ENCODE measurements at places on chromosomes 12 and 14.

DNA sequence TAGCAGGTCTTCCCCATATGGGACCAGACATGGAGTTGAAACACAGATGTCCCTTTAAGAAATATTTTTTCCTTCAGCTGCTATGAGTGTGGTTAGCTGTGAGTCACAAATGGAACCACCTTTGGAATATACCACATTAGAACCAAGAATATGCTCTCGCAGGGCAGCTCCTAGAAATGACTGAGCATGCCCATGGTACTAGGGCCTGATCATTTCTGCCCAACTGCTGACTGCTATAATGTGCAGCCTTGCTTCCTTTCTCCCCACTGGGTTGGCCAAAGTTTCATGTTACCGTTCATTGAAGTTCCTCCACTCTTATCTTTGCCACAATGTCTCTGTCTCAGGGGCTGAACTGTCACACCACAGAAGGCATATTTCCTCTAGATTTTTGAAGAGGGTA lies 1074.6 kb downstream of the FLRT2 start:
- DNase-seq: no peak

- DNase-seq: no peak
Observed at GRCh38 chr14:21302013-21302835, 22.3 kb downstream of the RPGRIP1 start.

- no peak for DNase-seq
Observed at GRCh38 chr14:61653507-61653906, 41.8 kb upstream of the HIF1A start.

GRCh38 chr12:67784831-67785230 lies 136.3 kb downstream of the DYRK2 start:
- DNase-seq: no peak

DNA sequence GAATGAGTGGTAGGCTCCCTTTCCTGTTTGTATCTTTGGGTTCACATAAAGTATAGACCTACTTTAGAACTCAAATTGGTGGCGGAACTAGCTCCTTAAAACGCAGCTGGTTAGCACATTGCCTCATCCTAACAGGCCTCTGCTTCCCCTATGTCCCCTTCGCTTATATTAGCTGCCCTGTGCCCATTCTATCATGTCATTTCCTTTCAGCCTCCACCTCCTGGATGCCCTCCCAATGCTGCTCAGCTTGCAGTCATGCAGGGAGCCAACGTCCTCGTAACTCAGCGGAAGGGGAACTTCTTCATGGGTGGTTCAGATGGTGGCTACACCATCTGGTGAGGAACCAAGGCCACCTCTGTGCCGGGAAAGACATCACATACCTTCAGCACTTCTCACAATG lies 3.5 kb downstream of the DAZAP2 start:
- DNase-seq: no peak
